Caco-2 (cell line): ENCODE measurements at places on chromosomes 1 and 21. TPM values are rescaled to one million over a fixed set of nuclear protein-coding genes. Genes with fewer than 3 reads are reported as not detected.

DNA sequence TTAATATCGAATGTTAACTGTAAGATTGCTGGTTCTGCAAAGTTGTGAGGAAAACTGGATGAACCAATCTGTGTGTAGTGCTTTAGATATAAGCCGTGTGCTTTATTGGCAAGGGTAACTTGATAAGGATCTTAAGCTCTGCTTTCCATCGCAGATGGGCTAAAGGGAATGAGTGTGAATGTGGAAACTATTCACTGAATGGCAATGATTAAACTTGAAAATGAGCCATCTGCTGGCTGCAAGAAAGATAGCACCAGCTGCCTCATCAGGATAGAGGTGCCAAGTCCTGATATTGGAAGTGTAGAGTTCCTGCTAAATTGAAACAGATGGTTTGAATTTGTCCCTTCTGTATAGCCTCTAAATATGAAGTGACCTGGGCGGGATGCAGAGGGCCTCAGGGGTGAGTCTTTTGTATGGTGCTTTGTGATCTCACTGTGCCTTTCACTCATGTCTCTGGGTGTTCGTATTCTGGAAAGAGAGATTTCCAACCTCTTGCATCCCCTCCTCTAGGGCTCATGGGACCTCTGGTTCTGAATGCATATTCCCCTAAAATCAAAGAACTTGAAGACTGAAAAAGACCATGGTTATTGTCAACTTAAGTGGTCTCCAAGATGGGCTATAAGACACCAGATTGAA lies 9.2 kb downstream of the FCRL3 start:
- H3K4me1 ChIP-seq, result no peaks in the 10 kb centered on the region
- H3K36me3 ChIP-seq, result no peaks in the 10 kb centered on the region
- H3K27me3 ChIP-seq, result no peaks in the 10 kb centered on the region
- H3K4me3 ChIP-seq, result no peak overlapping the region
- DNase-seq, result peak; percentile 30
- H3K27ac ChIP-seq, result no peak overlapping the region

DNA sequence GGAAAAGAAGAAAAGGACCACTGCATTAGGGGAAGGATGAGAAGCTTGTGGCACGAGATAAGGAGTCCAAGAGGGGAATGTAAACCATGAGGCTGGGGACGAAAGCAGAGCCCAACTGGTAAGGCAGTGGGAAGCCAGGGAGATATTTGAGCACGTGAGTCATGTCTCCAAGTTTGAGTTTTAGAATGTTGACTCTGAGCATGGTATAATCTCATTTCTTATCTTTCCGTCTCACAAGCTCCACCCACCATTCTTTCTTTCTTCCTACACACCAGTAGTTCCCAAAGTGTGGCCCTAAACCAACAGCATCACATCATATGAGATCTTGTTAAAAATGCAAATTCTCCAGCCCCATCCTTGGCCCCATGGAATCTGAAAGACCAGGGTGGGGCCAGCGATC lies 145.3 kb downstream of the PLPP3 start:
- peaks cover 64% of the 10 kb centered on the region for H3K4me1 ChIP-seq
- no peak overlapping the region for H3K4me3 ChIP-seq
- DNase-seq, result peak; percentile 60
- peak overlapping the region; percentile 92 for H3K27ac ChIP-seq

BMP8B gene
- 5.8 and 5.9 TPM in 2 replicates for total RNA-seq

SIPA1L2 gene
- 13.2 and 18.6 TPM in 2 replicates for total RNA-seq

- H3K36me3 ChIP-seq, result no peaks in the 10 kb centered on the region
- H3K4me1 ChIP-seq, result no peaks in the 10 kb centered on the region
- no peak overlapping the region for H3K4me3 ChIP-seq
- H3K27ac ChIP-seq, result no peak overlapping the region
- H3K27me3 ChIP-seq, result no peaks in the 10 kb centered on the region
- no peak for DNase-seq
Observed at GRCh38 chr1:89465201-89465600, 59.4 kb upstream of the LRRC8B start.

- no peak for DNase-seq
- H3K36me3 ChIP-seq, result no peaks in the 10 kb centered on the region
- no peaks in the 10 kb centered on the region for H3K27me3 ChIP-seq
- no peaks in the 10 kb centered on the region; the same call in 1 of the 2 replicates for H3K4me1 ChIP-seq
- H3K4me3 ChIP-seq, result peak overlapping the region; percentile 85
- peak overlapping the region; percentile 93 for H3K27ac ChIP-seq
Observed at GRCh38 chr1:47334765-47335435, 1.3 kb downstream of the CMPK1 start.

GRCh38 chr1:231841616-231842344 lies 215.2 kb downstream of the DISC1 start:
- DNase-seq, result peak; percentile 55
- H3K4me1 ChIP-seq, result peaks cover 57% of the 10 kb centered on the region
- no peaks in the 10 kb centered on the region for H3K27me3 ChIP-seq

GRCh38 chr1:117342397-117342796 lies 24.9 kb upstream of the MAN1A2 start:
- no peak for DNase-seq
- H3K4me1 ChIP-seq, result 0 out of 2 replicates have a peak, but pooled peaks cover 5% of the 10 kb centered on the region
- H3K36me3 ChIP-seq, result no peaks in the 10 kb centered on the region
- no peak overlapping the region for H3K27ac ChIP-seq

DNA sequence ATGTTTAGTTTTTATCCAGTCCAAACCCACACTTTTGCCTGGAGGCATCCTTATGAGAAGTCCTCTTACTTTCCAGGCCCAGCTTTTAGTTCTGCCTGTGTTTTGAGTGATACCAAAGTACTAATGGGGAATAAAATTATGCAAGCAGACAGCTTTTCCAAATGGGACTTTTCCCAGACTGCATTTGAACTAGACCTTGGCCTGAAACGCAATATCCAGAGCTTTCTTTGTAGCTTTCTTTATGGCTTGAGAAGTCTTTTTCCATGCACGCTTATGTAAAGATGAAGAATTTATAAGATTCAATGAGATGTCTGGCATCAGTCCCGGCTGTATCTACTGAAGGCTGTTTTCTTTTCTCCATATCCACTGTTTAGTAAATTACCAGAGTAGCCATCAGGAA lies 236.6 kb upstream of the RAB4A start:
- H3K27ac ChIP-seq, result no peak overlapping the region
- no peak for DNase-seq
- H3K4me1 ChIP-seq, result no peaks in the 10 kb centered on the region
- no peaks in the 10 kb centered on the region for H3K27me3 ChIP-seq
- no peak overlapping the region for H3K4me3 ChIP-seq
- no peaks in the 10 kb centered on the region for H3K36me3 ChIP-seq

GRCh38 chr1:107572674-107573211 lies 392.2 kb downstream of the VAV3 start:
- DNase-seq, result no peak
- H3K4me1 ChIP-seq, result no peaks in the 10 kb centered on the region
- H3K4me3 ChIP-seq, result no peak overlapping the region
- H3K27ac ChIP-seq, result no peak overlapping the region
- H3K27me3 ChIP-seq, result no peaks in the 10 kb centered on the region

- H3K4me1 ChIP-seq, result no peaks in the 10 kb centered on the region
- DNase-seq, result no peak
- H3K27me3 ChIP-seq, result no peaks in the 10 kb centered on the region
- H3K36me3 ChIP-seq, result 0 out of 2 replicates have a peak, but pooled peaks cover 1% of the 10 kb centered on the region
- no peak overlapping the region for H3K4me3 ChIP-seq
Observed at GRCh38 chr1:248913933-248914332, 7.9 kb downstream of the PGBD2 start.

GRCh38 chr1:211420845-211421454 lies 71.0 kb downstream of the RD3 start:
- H3K36me3 ChIP-seq, result no peaks in the 10 kb centered on the region
- H3K4me1 ChIP-seq, result no peaks in the 10 kb centered on the region
- H3K27ac ChIP-seq, result no peak overlapping the region
- no peak overlapping the region for H3K4me3 ChIP-seq
- no peak for DNase-seq

DNA sequence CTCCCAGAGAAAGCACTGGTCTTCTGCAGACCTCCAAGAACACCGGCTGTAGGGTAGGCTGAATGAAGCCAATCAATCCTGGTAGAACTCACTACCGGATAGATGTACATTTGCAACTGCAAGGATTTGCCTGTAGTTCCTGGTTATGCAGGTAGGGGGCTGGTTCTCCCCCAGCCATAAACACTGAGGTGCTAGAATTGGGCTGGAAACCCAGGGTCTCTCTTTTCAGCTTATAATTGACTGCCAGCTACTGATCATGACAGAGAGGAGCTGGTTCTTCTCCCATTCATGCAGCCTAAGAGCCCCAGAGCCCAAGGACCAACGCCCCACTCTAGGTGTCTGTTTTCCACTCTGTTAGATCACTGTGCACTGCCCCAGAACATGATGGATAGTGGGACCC lies 21.5 kb upstream of the MTARC2 start:
- no peak for DNase-seq
- no peak overlapping the region for H3K27ac ChIP-seq
- no peaks in the 10 kb centered on the region for H3K36me3 ChIP-seq
- H3K4me3 ChIP-seq, result no peak overlapping the region

GRCh38 chr1:210866532-210866931 lies 267.4 kb downstream of the KCNH1 start:
- H3K4me3 ChIP-seq, result no peak overlapping the region
- H3K27me3 ChIP-seq, result no peaks in the 10 kb centered on the region
- no peak overlapping the region for H3K27ac ChIP-seq
- H3K4me1 ChIP-seq, result no peaks in the 10 kb centered on the region
- H3K36me3 ChIP-seq, result no peaks in the 10 kb centered on the region
- DNase-seq, result no peak

GRCh38 chr1:240797050-240797449 lies 185.1 kb upstream of the GREM2 start:
- 0 out of 2 replicates have a peak, but pooled peaks cover 3% of the 10 kb centered on the region for H3K4me1 ChIP-seq
- no peak for DNase-seq
- H3K27me3 ChIP-seq, result no peaks in the 10 kb centered on the region
- no peak overlapping the region for H3K4me3 ChIP-seq

DNA sequence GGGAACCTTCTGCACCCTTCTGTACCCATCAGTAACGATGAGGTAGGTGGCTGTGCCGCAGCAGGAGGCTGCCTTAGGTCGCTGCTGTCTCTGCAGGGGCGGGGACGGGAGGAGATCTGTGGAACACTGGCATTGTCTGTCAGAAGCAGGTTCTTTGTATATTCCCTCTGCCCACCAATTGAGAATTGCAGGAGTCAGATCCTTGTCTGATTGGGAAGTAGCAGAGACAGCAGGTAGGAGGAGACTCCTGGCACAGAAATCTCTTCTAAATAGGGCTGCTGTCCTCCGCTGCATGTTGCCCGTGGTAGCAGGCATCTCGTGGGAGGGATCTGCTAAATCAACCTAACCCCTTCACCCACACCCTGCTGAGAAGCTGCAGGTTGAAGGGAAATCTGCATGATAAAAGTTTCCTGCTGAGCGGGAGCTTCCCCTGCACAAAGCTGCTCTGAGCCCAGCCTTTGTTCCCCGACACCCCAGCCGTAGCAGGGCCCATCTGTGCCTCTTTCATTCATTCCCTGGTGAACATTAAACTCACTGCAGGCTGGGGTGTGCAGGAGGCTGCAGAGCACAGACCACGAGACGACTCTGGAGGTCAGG lies 15.9 kb downstream of the SARS1 start:
- no peak for DNase-seq
- H3K27me3 ChIP-seq, result no peaks in the 10 kb centered on the region
- no peak overlapping the region for H3K27ac ChIP-seq
- H3K4me1 ChIP-seq, result no peaks in the 10 kb centered on the region
- H3K36me3 ChIP-seq, result no peaks in the 10 kb centered on the region; the same call in 1 of the 2 replicates

DNA sequence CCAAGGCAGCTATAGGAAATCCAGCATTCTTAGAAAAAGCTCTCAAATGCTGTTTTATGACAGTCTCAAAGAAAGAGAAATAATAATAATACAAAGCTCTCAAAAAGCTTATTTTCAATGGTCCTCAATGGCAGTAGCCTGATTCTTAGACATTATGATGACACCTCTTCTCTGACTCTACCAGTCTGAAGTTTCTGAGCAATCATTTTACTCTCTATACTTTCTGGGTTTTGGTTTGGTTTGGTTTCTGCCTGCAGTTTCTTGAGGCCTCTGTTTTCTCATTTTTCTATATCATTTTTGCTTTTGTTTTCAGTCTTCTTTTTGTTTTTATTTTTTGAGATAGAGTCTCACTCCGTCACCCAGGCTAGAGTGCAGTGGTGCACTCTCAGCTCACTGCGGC lies 50.2 kb upstream of the TBX15 start:
- no peak for DNase-seq
- no peaks in the 10 kb centered on the region for H3K27me3 ChIP-seq
- no peaks in the 10 kb centered on the region for H3K36me3 ChIP-seq
- no peaks in the 10 kb centered on the region for H3K4me1 ChIP-seq
- no peak overlapping the region for H3K27ac ChIP-seq

GRCh38 chr1:108644984-108645383 lies 15.9 kb downstream of the HENMT1 start:
- no peaks in the 10 kb centered on the region for H3K27me3 ChIP-seq
- no peak overlapping the region for H3K27ac ChIP-seq
- no peaks in the 10 kb centered on the region for H3K36me3 ChIP-seq
- H3K4me3 ChIP-seq, result no peak overlapping the region

DNA sequence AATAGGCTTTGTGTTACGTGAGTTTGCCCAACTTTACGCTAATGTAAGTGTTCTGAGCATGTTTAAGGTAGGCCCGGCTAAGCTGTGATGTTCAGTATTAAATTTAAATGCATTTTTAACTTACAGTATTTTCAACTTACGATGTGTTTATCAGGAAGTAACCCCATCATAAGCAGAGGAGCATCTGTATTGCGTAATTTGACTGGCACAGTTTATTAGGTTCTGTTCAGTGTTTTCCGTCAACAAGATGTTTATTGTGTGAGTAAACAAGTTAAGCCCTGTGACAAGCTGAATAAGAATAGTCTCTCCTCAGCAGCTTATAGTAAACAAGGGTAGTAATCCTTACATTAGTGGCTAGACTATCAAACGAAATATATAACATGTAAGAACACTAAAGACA lies 27.2 kb upstream of the SHISA4 start:
- H3K36me3 ChIP-seq, result peaks cover 4% of the 10 kb centered on the region; the same call in 1 of the 2 replicates
- no peak for DNase-seq
- H3K27ac ChIP-seq, result no peak overlapping the region
- no peaks in the 10 kb centered on the region for H3K27me3 ChIP-seq
- no peak overlapping the region for H3K4me3 ChIP-seq
- H3K4me1 ChIP-seq, result no peaks in the 10 kb centered on the region

DNA sequence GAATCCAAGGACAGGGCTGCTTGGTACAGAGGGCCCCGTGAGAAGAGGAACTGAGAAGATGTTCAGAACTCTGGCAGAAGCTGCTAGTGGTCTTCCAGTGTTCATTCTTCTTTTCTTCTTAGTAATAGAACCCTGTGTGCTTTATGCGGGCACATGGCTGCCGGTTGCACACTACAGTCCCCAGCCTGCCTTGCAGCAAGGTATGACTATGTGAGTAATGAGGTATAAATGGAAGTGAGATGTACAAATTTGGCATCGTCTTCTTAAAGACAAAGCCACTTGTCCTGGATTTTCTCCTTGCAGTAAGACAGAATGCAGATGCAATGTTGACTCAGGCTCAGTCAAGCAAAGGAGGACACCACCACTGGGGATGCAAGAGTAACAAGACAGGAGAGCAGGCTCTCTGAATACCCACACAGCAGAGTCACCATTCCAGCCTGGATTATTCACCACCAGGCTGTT lies 15.0 kb upstream of the ATP1B1 start:
- no peak overlapping the region for H3K4me3 ChIP-seq
- peaks cover 23% of the 10 kb centered on the region for H3K4me1 ChIP-seq
- no peak overlapping the region for H3K27ac ChIP-seq
- no peak for DNase-seq

KIF17 gene
- total RNA-seq, result 1.3 and 1.5 TPM in 2 replicates

GRCh38 chr21:36704281-36704957 lies 5.5 kb downstream of the SIM2 start:
- no peaks in the 10 kb centered on the region for H3K27me3 ChIP-seq
- no peaks in the 10 kb centered on the region for H3K4me1 ChIP-seq
- H3K27ac ChIP-seq, result no peak overlapping the region
- H3K36me3 ChIP-seq, result no peaks in the 10 kb centered on the region

GRCh38 chr1:15740924-15741850 lies 1.1 kb upstream of the TMEM82 start:
- peak overlapping the region; percentile 0; the same call in 1 of the 2 replicates for H3K4me3 ChIP-seq
- H3K36me3 ChIP-seq, result no peaks in the 10 kb centered on the region
- H3K27ac ChIP-seq, result peak overlapping the region; percentile 82
- no peaks in the 10 kb centered on the region for H3K27me3 ChIP-seq
